ENCODE measurements at places on chromosomes 11 and 22. TPM values are rescaled to one million over a fixed set of nuclear protein-coding genes. Genes with fewer than 3 reads are reported as not detected.
A peak's percentile ranks its signal among the peaks of the same experiment; 100 is the strongest.

- H3K27ac ChIP-seq: peak within 1 kb of the TSS; percentile 84
- H3K27me3 ChIP-seq: no peaks in the 10 kb centered on the region
- no peaks in the 10 kb centered on the region for H3K36me3 ChIP-seq
- peak within 1 kb of the TSS; percentile 51 for H3K4me3 ChIP-seq
These were observed at the start of gene RAB36 for GRCh38 chr22:23144932-23145877. TSS of gene RAB36 (plus strand) at chr22:23145477. CDS start at chr22:23146617, 1,140 bp downstream.

GRCh38 chr11:74981888-74982287 lies 6.8 kb upstream of the NEU3 start:
- no peak overlapping the region for H3K27ac ChIP-seq
- DNase-seq: no peak
- no peaks in the 10 kb centered on the region for H3K36me3 ChIP-seq
- H3K4me3 ChIP-seq: no peak overlapping the region
- H3K4me1 ChIP-seq: peaks cover 6% of the 10 kb centered on the region
- no peaks in the 10 kb centered on the region for H3K27me3 ChIP-seq

The KRTAP5-9 gene
- not detected for polyA plus RNA-seq

DNA sequence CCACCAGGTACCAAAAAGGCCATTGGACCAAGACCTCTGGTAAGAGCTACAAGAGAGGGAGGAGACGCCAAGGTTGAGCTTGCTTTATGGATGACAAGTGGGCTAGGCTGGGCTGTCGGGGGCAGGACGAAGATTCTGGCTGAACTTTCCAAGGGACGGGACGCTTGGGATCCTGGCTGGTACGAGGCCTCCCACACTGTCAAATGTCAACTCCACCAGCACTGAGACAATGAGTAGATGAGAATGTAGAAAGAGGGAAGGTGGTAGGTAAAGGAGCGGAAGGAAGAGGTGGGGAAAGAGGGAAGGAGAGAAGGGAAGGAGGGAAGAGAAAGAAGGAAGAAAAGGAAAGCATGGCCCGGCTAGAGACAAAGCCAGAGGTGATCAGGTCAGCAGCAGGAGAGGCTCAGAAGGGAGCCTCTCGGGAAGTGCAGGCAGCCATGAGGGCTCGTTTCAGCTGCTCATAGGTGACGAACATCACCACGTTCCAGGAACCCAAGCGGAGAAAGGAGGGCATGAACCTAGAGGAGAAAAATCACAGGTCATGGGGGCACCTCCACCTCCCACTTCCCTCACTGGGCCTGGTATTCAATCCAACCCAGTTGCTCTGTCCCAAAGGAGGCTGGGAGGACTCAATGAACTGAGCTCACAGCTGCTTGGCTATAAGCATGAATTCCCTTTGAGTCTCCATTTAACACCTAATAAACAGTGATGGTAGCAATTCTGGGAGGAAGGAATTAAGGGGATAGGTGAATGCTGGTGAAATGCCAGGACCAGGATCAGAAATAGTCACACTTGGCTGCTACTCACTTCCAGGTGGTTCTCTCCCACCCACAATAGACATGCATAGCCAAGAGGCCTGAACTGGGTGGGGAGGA lies 7.8 kb downstream of the UCP2 start:
- DNase-seq: no peak
- H3K27ac ChIP-seq: peak overlapping the region; percentile 62
- no peaks in the 10 kb centered on the region for H3K4me1 ChIP-seq
- H3K36me3 ChIP-seq: peaks cover 51% of the 10 kb centered on the region
- no peak overlapping the region for H3K4me3 ChIP-seq

DNA sequence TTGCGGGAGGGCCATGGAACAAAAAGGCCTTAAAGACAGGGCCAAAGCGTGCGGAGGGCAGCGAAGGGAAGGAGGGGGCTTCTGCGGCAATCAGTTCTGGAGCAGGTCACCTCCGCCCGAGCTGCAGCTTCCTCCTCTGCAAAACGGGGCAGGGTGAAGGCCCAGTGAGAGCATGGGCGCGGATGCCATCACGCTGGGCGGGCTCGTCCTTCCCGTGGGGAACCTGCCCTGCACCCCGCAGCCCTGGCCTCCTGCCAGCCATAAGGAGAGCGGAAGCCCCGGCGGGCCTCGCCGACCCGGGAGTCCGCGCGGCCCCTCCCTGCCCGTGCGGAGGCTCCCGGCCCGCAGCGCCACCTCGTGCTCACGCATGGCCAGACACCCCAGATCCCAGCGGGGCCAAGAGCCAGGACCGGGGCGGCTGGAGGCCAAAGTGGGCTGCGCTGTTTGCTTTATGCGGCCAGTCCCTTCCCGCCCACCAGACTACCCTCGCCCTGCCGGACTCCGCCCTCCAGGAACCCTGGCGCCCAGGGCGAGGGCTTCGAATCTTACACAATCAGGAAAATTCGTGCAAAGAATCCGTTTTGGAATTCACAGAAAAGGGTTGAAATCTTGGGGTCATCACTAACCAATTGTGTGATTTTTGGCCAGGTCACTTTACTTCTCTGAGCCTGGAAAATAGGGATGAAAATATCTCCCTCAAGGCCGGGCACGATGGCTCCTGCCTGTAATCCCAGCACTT lies 16.1 kb downstream of the TSKU start:
- peaks cover 3% of the 10 kb centered on the region for H3K27me3 ChIP-seq
- peak; percentile 86 for DNase-seq
- peak overlapping the region; percentile 58 for H3K27ac ChIP-seq
- peak overlapping the region; percentile 31 for H3K4me3 ChIP-seq

DNA sequence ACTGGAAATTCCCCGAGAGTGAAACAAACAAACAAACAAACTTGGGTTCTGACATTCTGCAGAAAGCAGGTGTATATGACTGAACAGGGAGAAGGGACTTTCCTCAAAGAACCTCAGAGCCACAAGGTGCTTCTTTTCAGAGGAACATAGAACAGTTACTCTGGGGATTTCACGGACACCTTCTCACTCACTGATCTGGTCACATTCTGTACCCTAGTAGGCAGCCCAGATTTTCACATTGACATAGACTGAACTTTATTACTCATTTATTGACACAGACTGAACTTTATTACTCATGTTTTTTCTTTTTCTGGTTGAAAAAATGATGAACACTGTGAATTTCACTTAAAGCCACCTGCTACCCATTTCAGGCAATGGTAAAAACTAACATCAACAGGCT lies 263.0 kb downstream of the OPCML start:
- DNase-seq: no peak
- no peaks in the 10 kb centered on the region for H3K4me1 ChIP-seq
- H3K27me3 ChIP-seq: no peaks in the 10 kb centered on the region

GRCh38 chr11:70089631-70090030 lies 11.5 kb downstream of the ANO1 start:
- H3K36me3 ChIP-seq: no peaks in the 10 kb centered on the region
- no peaks in the 10 kb centered on the region for H3K4me1 ChIP-seq
- no peak overlapping the region for H3K27ac ChIP-seq
- no peak for DNase-seq
- no peak overlapping the region for H3K4me3 ChIP-seq
- peaks cover 32% of the 10 kb centered on the region for H3K27me3 ChIP-seq

- H3K36me3 ChIP-seq: peaks cover 48% of the 10 kb centered on the region
- DNase-seq: no peak
- no peaks in the 10 kb centered on the region for H3K4me1 ChIP-seq
- H3K27me3 ChIP-seq: no peaks in the 10 kb centered on the region
- H3K4me3 ChIP-seq: no peak overlapping the region
These were observed 17.0 kb downstream of the COA4 start for GRCh38 chr11:73859671-73860070.

GRCh38 chr11:73410627-73411026 lies 34.4 kb downstream of the RELT start:
- no peak overlapping the region for H3K4me3 ChIP-seq
- DNase-seq: no peak
- no peaks in the 10 kb centered on the region for H3K27me3 ChIP-seq
- peaks cover 54% of the 10 kb centered on the region for H3K36me3 ChIP-seq
- H3K27ac ChIP-seq: no peak overlapping the region
- H3K4me1 ChIP-seq: no peaks in the 10 kb centered on the region

The LRRC74B gene
- not detected for polyA plus RNA-seq

The ZP1 gene
- 8.6 TPM for polyA plus RNA-seq

- H3K4me1 ChIP-seq: no peaks in the 10 kb centered on the region
- H3K36me3 ChIP-seq: peaks cover 78% of the 10 kb centered on the region
- H3K27me3 ChIP-seq: no peaks in the 10 kb centered on the region
- H3K4me3 ChIP-seq: no peak overlapping the region
These were observed 53.6 kb downstream of the CUL5 start for GRCh38 chr11:108062336-108062735.

The NPAS4 gene
- polyA plus RNA-seq: 0.25 TPM

The TBX10 gene
- not detected for polyA plus RNA-seq

DNA sequence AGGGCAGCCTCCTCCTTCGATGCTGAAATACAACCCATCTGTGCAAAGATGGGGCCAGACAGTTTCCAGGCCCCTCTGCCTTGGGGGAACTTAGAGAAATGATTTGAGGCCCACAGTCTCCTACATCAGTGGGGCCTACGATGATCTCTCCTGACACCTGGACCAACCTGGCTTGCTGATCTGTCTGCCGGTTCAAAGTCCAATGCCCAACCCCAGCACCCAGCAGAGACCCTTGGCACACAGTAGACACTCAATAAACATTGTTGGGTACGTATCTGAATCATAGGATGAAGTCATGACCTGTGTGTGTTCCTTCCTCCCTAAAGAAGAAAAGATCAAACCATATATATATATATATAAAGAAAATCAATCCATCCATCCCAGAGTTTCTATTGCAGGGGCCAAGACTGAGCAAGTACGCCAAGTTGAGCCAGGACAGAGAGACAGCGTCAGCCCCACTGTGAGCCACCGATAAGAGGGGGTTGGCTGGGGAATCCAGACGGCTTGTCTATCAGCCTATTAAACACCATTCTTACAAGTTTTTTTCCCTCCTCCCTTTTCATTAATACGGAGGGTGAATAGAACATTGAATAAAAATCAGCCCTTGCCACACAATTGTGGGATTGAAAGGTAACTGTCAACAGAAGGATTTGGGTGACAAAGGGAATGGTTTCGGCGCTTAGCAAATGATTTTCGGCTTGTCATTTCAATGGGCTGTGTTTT lies 244.1 kb downstream of the MN1 start:
- H3K27me3 ChIP-seq: no peaks in the 10 kb centered on the region
- no peak for DNase-seq
- peaks cover 6% of the 10 kb centered on the region for H3K4me1 ChIP-seq
- no peak overlapping the region for H3K4me3 ChIP-seq
- H3K27ac ChIP-seq: no peak overlapping the region

GRCh38 chr11:131449036-131450019 lies 78.9 kb downstream of the NTM start:
- H3K27ac ChIP-seq: no peak overlapping the region
- no peaks in the 10 kb centered on the region for H3K4me1 ChIP-seq
- no peaks in the 10 kb centered on the region for H3K36me3 ChIP-seq
- H3K4me3 ChIP-seq: no peak overlapping the region
- H3K27me3 ChIP-seq: no peaks in the 10 kb centered on the region

GRCh38 chr11:19284881-19285280 lies 44.1 kb upstream of the E2F8 start:
- no peak for DNase-seq
- no peaks in the 10 kb centered on the region for H3K36me3 ChIP-seq
- H3K4me3 ChIP-seq: no peak overlapping the region
- no peak overlapping the region for H3K27ac ChIP-seq
- H3K27me3 ChIP-seq: no peaks in the 10 kb centered on the region

- H3K4me1 ChIP-seq: peaks cover 24% of the 10 kb centered on the region
- DNase-seq: no peak
- H3K27ac ChIP-seq: no peak overlapping the region
- H3K27me3 ChIP-seq: no peaks in the 10 kb centered on the region
- peaks cover 41% of the 10 kb centered on the region for H3K36me3 ChIP-seq
These were observed 63.4 kb upstream of the UCP3 start for GRCh38 chr11:74072286-74072685.

GRCh38 chr11:70504246-70505020 lies 106.1 kb downstream of the CTTN start:
- no peaks in the 10 kb centered on the region for H3K4me1 ChIP-seq
- no peaks in the 10 kb centered on the region for H3K36me3 ChIP-seq
- no peak overlapping the region for H3K4me3 ChIP-seq
- H3K27ac ChIP-seq: no peak overlapping the region
- H3K27me3 ChIP-seq: no peaks in the 10 kb centered on the region

DNA sequence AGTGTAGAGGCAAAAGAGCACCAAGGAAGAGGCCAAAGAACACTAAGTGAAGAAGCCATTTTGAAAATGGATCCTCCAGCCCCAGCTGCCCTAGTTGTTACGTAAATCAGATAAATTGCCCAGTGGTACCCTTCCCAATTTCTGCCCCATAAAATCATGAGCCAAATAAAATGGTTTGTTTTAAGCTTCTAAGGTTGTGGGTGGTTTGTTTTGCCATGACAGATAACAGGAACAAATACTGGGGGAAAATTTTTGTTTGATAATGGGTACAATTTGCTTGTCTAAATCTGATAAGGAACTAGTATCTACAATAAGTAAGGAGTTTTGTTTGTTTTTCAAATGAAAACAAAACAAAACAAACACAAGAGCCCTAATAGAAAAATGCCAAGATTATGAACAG lies 30.6 kb upstream of the HSD17B12 start:
- H3K36me3 ChIP-seq: no peaks in the 10 kb centered on the region
- no peak overlapping the region for H3K4me3 ChIP-seq

The OR52E4 gene
- not detected for polyA plus RNA-seq

GRCh38 chr11:8283465-8284230 lies 20.0 kb upstream of the LMO1 start:
- H3K36me3 ChIP-seq: no peaks in the 10 kb centered on the region
- peak overlapping the region; percentile 32 for H3K4me3 ChIP-seq
- H3K27me3 ChIP-seq: peaks cover 9% of the 10 kb centered on the region
- peaks cover 13% of the 10 kb centered on the region for H3K4me1 ChIP-seq
- DNase-seq: no peak

The APOL6 gene
- 7.0 TPM for polyA plus RNA-seq

DNA sequence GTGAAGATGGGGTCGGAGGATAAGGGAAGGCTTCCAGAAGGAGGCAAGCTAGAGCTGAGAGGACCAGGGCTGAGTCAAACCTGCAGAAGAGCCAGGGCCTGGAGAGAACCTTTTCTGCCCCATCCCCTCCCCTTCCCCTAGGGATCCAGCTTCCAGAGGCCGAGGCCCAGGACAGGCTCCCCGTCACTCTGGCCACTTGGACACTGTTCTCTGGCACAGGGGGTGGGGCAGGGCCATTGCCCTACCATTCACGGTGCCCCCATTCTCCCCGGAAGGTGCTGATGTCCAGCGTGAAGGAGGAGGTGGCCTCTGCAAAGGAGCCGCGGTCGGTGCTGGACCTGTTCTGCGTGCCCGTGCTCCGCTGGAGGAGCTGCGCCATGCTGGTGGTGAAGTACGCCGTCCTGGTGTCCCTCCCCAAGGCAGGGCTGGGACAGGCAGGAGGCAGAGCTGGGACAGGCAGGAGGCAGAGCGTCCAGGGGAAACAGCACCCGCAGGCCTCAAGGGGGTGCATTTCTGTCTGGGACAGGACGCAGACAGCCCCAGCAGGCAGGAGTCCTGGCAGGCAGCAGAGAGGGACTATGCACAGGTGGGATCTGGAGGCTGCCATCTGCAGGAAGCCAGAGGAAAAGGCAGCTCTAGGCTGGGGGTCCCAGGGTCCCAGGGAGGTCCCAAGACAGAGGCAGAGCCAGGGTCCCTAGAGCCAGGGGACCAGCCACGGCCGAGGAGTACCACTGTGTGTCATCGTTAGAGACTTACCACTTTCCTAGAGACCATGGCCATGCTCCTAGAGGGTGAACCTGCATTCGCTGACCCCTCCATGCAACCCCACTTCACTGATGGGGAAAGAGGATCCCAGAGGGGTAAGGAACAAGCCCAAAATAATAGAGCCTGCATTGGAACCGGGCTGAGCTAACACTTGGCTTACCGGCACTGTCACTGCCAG lies 25.8 kb upstream of the SLC22A12 start:
- no peak for DNase-seq
- H3K36me3 ChIP-seq: no peaks in the 10 kb centered on the region
- no peaks in the 10 kb centered on the region for H3K27me3 ChIP-seq
- H3K4me3 ChIP-seq: no peak overlapping the region
- H3K27ac ChIP-seq: no peak overlapping the region

Data from stomach (tissue), 19 donors.